ENCODE measurements at places on chromosomes 6 and 20.

- no peak for DNase-seq
Observed at GRCh38 chr20:43954704-43955061, 40.0 kb downstream of the TOX2 start.

GRCh38 chr6:14673201-14673600 is 555.6 kb downstream of the CD83 start:
- no peak for DNase-seq

DNA sequence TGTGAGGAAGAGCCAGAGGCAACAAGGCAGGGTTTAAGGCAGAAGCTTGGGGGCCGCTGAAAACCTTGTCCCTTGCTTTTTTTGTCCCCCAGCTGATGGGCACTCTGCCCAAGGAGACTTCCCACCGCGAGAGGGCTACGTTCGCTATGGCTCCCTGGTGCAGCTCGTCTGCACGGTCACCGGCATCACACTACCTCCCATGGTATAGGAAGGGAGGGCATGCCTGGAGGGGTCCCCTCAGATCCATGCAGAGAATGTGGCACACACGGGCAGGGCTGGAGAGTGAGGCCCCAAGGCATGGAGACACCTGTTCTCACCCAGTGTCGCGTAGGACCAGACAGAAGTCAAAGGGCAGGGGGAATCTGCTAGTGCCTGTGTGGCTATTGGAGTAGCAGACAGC is 5.8 kb upstream of the MATN4 start:
- DNase-seq = no peak

- no peak for DNase-seq
Observed at GRCh38 chr6:131769385-131770141, 38.3 kb upstream of the ENPP1 start.

DNA sequence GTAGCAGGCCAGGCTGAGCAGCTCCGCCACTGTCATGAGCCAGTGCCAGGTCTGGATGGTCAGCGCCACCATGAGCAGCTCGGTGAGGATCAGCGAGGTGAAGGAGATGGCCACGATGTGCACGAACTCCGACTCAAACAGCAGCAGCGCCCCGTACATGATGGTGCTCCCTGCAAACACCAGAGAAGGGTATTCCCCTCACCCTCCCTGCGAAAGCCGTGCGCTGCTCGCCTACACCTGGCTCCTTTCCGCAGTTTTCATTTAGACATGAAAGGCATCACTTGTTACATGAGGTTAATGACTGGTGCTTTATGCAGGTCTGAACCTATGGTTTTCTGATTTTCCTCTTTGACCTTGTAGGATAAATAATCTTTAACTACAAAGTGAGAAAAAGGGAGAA is 62.3 kb upstream of the NFATC2 start:
- no peak for DNase-seq

All from hematopoietic multipotent progenitor cell (in vitro differentiated cells).